Activated B cell treated with CpG ODN at 0.5 μM for 24 hours (primary cell): ENCODE measurements at places on chromosomes 16 and 17. TPM values are rescaled to one million over a fixed set of nuclear protein-coding genes. Genes with fewer than 3 reads are reported as not detected.

The KRTAP1-5 gene
- not detected in 2 replicates for total RNA-seq

DNA sequence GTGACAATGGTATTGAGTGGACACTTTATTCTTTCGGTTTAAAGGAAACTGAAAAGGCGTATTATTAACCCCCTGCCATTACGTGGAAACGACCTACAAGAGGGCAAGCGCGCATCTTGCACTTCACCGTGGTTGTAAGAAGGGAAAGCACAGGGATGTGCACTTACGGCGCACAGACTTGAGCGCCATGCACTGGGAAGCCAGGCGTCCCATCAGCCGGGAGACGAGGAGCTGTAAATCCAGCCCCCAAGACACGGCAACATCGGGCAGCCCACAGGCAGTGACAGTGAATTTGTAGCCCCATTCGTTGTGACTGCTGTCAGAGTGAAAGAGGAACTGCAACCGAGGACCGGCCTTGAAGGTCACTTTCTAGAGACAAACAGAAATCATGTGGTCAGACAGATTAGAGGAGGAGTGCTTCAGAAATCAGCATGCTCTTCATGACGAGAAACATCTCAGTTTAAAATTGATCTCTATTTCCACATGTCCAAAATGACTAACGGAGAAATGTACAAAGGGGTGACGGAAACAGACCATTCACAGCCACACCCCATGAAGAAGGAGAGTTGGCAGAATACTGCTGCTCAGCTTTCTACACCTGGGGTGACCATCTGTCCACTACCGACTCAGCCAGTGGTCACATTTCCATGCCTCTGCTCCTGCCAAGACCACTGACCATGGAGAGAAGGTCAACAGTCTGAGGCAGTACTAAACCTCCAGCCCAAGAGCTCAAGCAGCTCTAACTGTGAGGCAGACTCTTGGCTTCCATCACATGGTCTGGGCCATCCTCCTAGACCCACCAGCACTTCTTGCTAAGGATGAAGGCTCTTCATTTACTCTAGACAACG is 68.6 kb downstream of the ZZEF1 start:
- H3K27ac ChIP-seq: peak overlapping the region; percentile 84
- peaks cover 89% of the 10 kb centered on the region for H3K36me3 ChIP-seq
- no peaks in the 10 kb centered on the region for H3K27me3 ChIP-seq
- peaks cover 18% of the 10 kb centered on the region for H3K4me1 ChIP-seq

- DNase-seq: no peak
- H3K27ac ChIP-seq: no peak overlapping the region
- H3K27me3 ChIP-seq: peaks cover 2% of the 10 kb centered on the region
- H3K4me3 ChIP-seq: no peak overlapping the region
- no peaks in the 10 kb centered on the region for H3K36me3 ChIP-seq
- no peaks in the 10 kb centered on the region for H3K4me1 ChIP-seq
Measured at GRCh38 chr16:79402920-79403319, 197.6 kb downstream of the MAF start.

The TEKT1 gene
- total RNA-seq: not detected in 2 replicates

GRCh38 chr17:27382025-27382424 is 74.2 kb upstream of the KSR1 start:
- H3K4me1 ChIP-seq: peaks cover 6% of the 10 kb centered on the region
- peaks cover 18% of the 10 kb centered on the region for H3K27me3 ChIP-seq
- no peaks in the 10 kb centered on the region for H3K36me3 ChIP-seq

GRCh38 chr16:68275611-68276191 is 11.4 kb downstream of the SLC7A6 start:
- peak overlapping the region; percentile 56 for H3K4me3 ChIP-seq
- H3K4me1 ChIP-seq: peaks cover 51% of the 10 kb centered on the region
- H3K27me3 ChIP-seq: no peaks in the 10 kb centered on the region
- peak overlapping the region; percentile 88 for H3K27ac ChIP-seq
- H3K36me3 ChIP-seq: peaks cover 50% of the 10 kb centered on the region

- H3K4me3 ChIP-seq: peak overlapping the region; percentile 57
- peaks cover 25% of the 10 kb centered on the region for H3K36me3 ChIP-seq
- no peaks in the 10 kb centered on the region for H3K27me3 ChIP-seq
- DNase-seq: peak; percentile 61
- peak overlapping the region; percentile 95 for H3K27ac ChIP-seq
Measured at GRCh38 chr16:38941-39892, 14.2 kb downstream of the POLR3K start.

DNA sequence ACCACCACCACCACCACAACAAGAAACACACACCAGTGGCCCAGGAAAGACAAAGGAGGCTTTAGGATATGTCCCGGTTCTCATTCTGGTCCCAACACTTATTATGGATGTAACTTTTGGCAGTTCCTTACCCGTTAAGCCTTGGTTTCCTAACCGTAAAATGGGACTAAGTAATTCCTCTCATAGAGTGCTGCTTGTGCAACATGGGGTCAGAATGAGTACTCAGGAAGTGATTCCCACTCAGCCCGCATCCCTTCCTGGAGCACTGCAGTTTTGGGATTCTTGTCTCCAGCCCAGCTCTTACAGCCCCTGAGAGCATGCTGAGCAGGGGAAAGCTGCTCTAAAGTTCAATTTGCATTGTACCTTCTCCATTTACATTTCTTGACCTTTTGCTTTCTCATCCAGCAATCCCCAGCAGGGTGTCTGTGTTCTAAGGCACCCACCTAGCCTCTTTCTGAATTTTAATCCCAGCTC is 262.6 kb downstream of the PRKCA start:
- no peaks in the 10 kb centered on the region for H3K27me3 ChIP-seq
- H3K27ac ChIP-seq: no peak overlapping the region
- DNase-seq: no peak
- no peaks in the 10 kb centered on the region for H3K36me3 ChIP-seq
- no peak overlapping the region for H3K4me3 ChIP-seq

The GRIN2C gene
- total RNA-seq: not detected in 2 replicates

GRCh38 chr17:28550858-28551257 is 1.6 kb downstream of the UNC119 start:
- no peaks in the 10 kb centered on the region for H3K27me3 ChIP-seq
- peaks cover 78% of the 10 kb centered on the region for H3K4me1 ChIP-seq
- peak overlapping the region; percentile 93 for H3K27ac ChIP-seq

GRCh38 chr16:29806099-29806579 is at the start of gene MAZ:
Gene MAZ, plus strand, starts transcription at chr16:29806529. Its CDS starts 173 bp downstream, at chr16:29806702.
- DNase-seq: peak; percentile 66
- peak within 1 kb of the TSS; percentile 100 for H3K4me3 ChIP-seq

GRCh38 chr16:17470908-17471718 is at the start of gene XYLT1:
Gene XYLT1, minus strand, starts transcription at chr16:17470960. Its CDS starts 164 bp downstream, at chr16:17470796.
- peaks cover 3% of the 10 kb centered on the region for H3K27me3 ChIP-seq
- peak within 1 kb of the TSS; percentile 83 for H3K4me3 ChIP-seq

GRCh38 chr17:79159926-79160325 is 85.3 kb downstream of the ENGASE start:
- H3K27me3 ChIP-seq: peaks cover 4% of the 10 kb centered on the region

The ST6GALNAC1 gene
- not detected in 2 replicates for total RNA-seq

The KRTAP4-6 gene
- not detected in 2 replicates for total RNA-seq

The EVI2A gene
- 46.6 and 52.5 TPM in 2 replicates for total RNA-seq

- no peak for DNase-seq
- no peaks in the 10 kb centered on the region for H3K36me3 ChIP-seq
- H3K4me3 ChIP-seq: no peak overlapping the region
- peaks cover 24% of the 10 kb centered on the region for H3K27me3 ChIP-seq
Measured at GRCh38 chr16:22161401-22161800, 905 bp upstream of the SDR42E2 start.

GRCh38 chr17:72530454-72530853 is 409.6 kb downstream of the SOX9 start:
- no peaks in the 10 kb centered on the region for H3K36me3 ChIP-seq
- no peak for DNase-seq
- H3K27me3 ChIP-seq: peaks cover 2% of the 10 kb centered on the region
- no peaks in the 10 kb centered on the region for H3K4me1 ChIP-seq

The NGFR gene
- total RNA-seq: 1.2 and 1.3 TPM in 2 replicates

DNA sequence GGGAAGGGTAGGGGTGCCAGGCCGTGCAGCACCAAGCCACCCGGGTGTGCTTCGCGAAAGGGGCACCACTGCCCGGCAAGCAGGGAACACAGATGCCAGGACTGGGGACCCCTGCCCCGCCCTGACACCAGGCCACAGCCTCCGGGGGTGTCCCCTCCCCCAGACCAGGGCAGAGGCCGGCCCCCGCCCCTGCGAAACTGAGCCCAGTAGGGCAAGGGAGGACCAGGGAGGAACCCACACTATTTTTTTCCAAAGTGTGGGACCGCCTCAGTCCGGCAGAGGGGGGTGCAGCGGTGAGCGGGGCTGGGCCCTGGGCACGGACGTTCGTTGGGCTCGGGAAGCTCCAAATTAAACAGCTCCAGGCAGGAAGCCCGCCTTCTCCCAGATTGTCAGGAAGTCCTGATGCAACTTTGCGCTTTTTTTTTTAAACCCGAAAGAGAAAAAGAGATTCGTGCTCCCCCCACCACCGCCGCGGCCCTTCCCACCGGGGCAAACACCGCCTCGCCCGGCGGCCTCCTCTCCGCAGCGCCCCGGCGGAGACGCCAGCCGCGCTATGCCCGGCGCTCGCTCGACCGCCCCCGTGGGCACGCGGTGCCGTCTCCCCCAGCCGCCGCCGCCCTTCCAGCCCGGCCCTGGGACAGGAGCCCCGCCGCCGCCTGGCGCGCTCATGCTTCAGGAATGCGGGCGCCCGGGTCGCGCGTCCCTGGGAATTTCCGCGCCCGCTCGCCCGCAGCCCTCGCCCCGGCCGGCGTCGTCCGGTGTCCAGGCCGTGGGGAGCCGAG is 755 bp downstream of the PIEZO1 start:
- H3K27me3 ChIP-seq: no peaks in the 10 kb centered on the region
- H3K4me3 ChIP-seq: peak overlapping the region; percentile 85
- peak overlapping the region; percentile 76 for H3K27ac ChIP-seq
- no peaks in the 10 kb centered on the region for H3K36me3 ChIP-seq
- DNase-seq: peak; percentile 57

The TOX3 gene
- not detected in 2 replicates for total RNA-seq

- no peaks in the 10 kb centered on the region for H3K27me3 ChIP-seq
- peaks cover 67% of the 10 kb centered on the region for H3K36me3 ChIP-seq
- no peak for DNase-seq
- peak overlapping the region; percentile 13 for H3K27ac ChIP-seq
- H3K4me1 ChIP-seq: peaks cover 53% of the 10 kb centered on the region
Measured at GRCh38 chr16:71915350-71915749, 20.0 kb downstream of the IST1 start.

- no peaks in the 10 kb centered on the region for H3K27me3 ChIP-seq
- H3K4me1 ChIP-seq: peaks cover 45% of the 10 kb centered on the region
- no peak for DNase-seq
- no peak overlapping the region for H3K27ac ChIP-seq
Measured at GRCh38 chr17:17075125-17075781, 33.0 kb downstream of the MPRIP start.

The CCL4L2 gene
- 16.3 and 18.7 TPM in 2 replicates for total RNA-seq

GRCh38 chr16:47604306-47604705 is 143.2 kb downstream of the PHKB start:
- no peak for DNase-seq
- no peak overlapping the region for H3K4me3 ChIP-seq
- no peak overlapping the region for H3K27ac ChIP-seq
- no peaks in the 10 kb centered on the region for H3K27me3 ChIP-seq
- H3K4me1 ChIP-seq: peaks cover 8% of the 10 kb centered on the region
- H3K36me3 ChIP-seq: peaks cover 53% of the 10 kb centered on the region

DNA sequence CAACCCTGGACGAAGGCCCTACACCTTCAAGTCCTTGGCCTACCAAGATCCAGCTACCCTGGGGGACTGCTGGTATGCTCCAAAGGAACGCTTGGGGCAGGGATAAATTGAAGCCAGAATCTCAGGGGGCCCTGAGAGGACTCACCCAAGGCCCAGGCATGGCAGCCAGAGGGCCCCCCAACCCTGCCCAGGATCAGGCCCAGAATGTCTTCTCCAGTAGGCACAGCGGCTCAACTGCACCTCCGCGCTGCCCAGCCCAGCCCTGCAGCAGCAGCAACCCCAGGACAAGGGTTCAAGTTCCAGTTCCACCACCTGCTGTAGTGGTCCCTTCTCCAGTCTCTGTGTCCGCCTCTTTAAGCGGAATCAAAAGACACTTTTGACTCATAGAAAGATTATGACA is 2.2 kb downstream of the TFAP4 start:
- DNase-seq: no peak
- H3K4me3 ChIP-seq: peak overlapping the region; percentile 86
- peak overlapping the region; percentile 88 for H3K27ac ChIP-seq
- peaks cover 11% of the 10 kb centered on the region for H3K4me1 ChIP-seq
- H3K27me3 ChIP-seq: no peaks in the 10 kb centered on the region
- peaks cover 2% of the 10 kb centered on the region for H3K36me3 ChIP-seq

- peaks cover 2% of the 10 kb centered on the region for H3K27me3 ChIP-seq
- peak overlapping the region; percentile 24 for H3K4me3 ChIP-seq
- peaks cover 19% of the 10 kb centered on the region for H3K4me1 ChIP-seq
- no peaks in the 10 kb centered on the region for H3K36me3 ChIP-seq
Measured at GRCh38 chr16:31440516-31441184, 1.9 kb downstream of the ZNF843 start.

DNA sequence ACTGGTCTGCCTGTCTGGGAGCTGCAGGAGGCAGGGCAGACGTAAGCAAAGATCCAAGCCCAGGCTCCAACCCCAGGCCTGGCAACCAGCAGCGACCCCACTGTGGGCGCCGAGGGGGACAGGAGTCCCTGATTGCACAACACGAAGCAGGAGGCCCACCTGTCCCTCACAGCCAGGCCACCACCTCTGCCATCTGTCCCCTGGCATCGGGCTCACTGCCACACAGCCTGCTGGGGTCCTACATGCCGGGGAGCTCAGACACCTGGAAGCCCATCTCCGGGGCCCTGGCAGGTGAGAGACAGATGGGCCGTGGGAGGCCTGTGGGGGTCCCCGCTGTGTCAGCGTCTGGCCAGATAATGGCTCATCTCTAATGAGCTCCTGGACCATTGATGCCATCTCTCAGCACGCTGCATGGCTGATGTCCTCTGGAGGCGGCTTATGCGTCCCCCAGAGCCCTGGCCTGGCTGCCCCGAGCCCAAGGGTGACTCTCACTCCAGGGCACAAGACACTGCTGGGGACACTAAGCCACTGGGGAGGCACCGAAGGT is 11.3 kb upstream of the RASD1 start:
- no peaks in the 10 kb centered on the region for H3K4me1 ChIP-seq
- H3K36me3 ChIP-seq: no peaks in the 10 kb centered on the region
- H3K27me3 ChIP-seq: peaks cover 3% of the 10 kb centered on the region
- H3K27ac ChIP-seq: no peak overlapping the region
- H3K4me3 ChIP-seq: no peak overlapping the region
- DNase-seq: no peak

The SDR42E2 gene
- total RNA-seq: 0.18 and 0.22 TPM in 2 replicates

The RNF222 gene
- not detected in 2 replicates for total RNA-seq
